ENCODE measurements at places on chromosomes 7 and 10.

DNA sequence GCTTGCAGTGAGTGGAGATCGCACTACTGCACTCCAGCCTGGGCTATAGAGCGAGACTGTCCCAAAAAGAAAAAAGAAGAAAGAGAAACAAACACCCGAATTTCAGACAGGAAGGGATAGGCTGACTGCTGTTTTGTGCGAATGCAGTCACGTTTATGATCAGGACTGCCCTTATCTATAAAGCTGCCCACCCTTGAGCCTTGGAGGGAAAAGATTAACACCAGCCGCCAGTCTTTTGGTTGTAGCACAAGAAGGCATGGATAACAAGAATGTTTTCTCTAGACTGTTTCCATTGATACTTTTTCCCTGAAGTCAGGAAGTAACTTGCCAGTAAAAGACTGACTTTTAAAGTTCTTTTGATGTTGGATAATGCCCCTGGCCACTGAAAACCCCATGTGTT lies 314.0 kb downstream of the BICC1 start:
- no peak for DNase-seq

DNA sequence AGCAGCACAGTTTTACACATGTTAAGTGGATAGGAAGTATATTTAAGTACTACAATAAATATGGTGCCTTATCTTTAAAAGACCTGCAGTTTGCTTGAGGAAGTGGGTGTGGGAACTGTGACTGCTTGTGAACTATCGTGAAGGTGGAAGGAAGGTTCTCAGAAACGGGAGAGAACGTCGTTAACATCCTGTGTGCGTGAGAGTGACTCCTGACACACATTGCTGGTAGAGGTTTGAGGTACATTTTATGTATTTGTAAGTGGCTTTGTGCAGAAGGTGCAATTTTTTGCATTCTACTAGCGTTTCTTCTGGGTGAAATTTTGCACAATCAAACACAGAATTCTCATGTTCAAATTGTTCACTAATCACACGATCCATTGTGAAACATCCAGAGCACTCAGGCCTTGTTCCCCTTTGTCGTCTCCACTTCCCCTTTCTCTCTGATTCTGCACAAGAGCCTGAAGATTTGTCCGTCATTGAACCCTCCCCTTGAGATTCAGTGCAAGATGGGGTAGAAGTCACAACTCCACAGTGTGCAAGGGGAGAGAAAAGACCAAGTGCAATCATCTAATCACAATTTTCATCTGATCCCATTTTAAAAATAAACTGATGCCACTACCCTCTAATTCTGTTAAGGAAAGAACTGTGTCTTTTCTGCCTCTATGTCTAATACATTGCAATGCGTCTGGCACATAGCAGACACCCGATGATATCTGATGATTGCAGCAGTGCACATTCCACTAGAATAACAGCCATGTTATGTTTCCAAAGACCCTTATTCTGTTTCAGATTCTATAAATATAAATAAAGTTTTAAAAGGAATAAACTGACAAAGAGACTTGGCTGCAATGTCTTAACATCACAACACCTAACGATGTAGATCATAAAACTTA lies 279.9 kb downstream of the NEBL start:
- DNase-seq = no peak

- DNase-seq = no peak
Observed at GRCh38 chr10:60479305-60480020, 89.8 kb upstream of the ANK3 start.

DNA sequence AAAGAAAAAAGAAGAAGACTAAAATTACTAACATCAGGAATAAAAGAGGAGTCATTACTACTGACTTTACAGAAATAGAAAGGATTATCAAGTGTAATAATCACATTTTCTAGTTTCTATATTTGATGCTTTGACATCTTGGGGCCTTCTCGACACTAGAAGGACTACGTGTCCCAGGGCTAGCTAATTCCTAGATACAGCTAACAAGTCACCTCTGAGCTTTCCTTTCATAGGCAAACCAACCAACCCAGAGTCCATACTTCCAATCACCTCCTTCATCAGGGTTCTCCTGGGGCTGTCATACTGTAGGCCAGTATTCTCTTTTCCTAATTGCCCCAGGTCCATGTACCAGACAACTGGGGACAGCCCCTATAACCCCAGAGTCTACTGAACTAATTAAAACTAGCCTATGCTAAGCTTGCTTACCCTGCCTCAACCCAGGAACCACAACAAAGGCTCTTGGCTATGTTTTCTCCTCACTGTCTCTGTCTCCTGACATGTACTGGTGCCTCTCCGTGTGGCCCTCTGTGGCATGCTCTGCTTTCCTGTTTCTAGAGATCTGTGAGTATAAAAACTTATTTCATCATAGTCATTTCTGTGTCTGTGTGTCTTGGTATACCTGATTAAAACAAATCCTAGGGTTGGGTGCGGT lies 6.7 kb upstream of the PARP12 start:
- DNase-seq = no peak

GRCh38 chr10:24382045-24382444 lies 173.1 kb downstream of the KIAA1217 start:
- no peak for DNase-seq

GRCh38 chr7:125876431-125876830 lies 946.8 kb upstream of the POT1 start:
- no peak for DNase-seq

DNA sequence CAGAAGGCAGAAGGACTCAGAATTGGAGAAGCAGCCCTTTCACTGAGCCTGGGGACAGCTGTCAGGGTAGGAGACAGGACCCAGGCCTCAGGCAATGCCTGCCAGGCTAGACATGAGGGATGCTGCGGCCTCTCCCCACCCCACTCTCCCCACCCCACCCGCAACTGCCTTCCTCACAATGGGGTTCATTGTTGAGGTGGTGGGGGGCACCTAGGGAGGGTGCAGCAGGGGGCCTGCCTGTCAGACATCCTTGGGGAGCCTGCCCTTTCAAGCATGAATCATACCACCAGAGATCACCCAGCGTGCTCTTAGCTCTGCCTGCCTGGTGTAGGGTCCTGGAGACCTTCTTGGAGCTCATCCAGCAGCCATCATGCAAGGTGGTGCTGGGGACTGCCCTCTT lies at the start of gene C10orf62:
Gene C10orf62 (plus strand): TSS at position 243 of the 400 bp plus-strand sequence. CDS start 177 bp downstream, outside the sequence.
- no peak for DNase-seq

- DNase-seq = no peak
Observed at GRCh38 chr7:31059551-31059950, 7.4 kb downstream of the ADCYAP1R1 start.

- no peak for DNase-seq
Observed at GRCh38 chr7:12493407-12493806, 77.1 kb upstream of the SCIN start.

DNA sequence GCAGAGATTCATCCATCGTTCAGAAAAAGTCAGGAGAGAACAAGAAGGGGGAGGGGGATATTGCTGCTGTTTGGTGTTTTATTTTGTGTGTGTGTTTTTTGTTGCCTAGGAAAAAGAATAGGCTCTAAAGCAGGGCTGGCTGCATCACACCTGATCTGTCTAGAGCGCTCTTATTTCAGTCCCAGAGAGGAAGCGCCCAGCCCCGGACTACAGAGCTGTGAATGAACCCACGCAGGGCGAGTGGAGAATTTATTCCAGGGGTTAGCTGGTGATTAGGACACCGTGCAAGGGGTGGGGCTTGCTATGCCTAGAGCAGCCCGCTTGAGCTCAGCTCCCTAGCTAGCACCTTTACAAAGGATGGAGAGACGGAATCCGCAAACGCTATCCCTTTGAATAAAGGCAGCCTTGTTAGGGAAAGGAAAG lies 621 bp upstream of the FAM13C start:
- peak; percentile 19 for DNase-seq

All from cerebellar nuclear complex (tissue), 1 donor.